Neuronal stem cell (in vitro differentiated cells): ENCODE measurements at places on chromosomes 2 and 18.

GRCh38 chr18:76455003-76455676, 39.9 kb downstream of the ZNF516 start:
- H3K36me3 ChIP-seq, result peaks cover 5% of the 10 kb centered on the region
- H3K27me3 ChIP-seq, result no peaks in the 10 kb centered on the region
- H3K4me1 ChIP-seq, result peaks cover 43% of the 10 kb centered on the region
- H3K27ac ChIP-seq, result peak overlapping the region; percentile 34
- DNase-seq, result no peak

GRCh38 chr2:124570872-124571271, 545.8 kb downstream of the CNTNAP5 start:
- no peak overlapping the region for H3K27ac ChIP-seq
- H3K4me1 ChIP-seq, result peaks cover 2% of the 10 kb centered on the region
- no peaks in the 10 kb centered on the region for H3K27me3 ChIP-seq
- H3K36me3 ChIP-seq, result no peaks in the 10 kb centered on the region
- DNase-seq, result no peak

DNA sequence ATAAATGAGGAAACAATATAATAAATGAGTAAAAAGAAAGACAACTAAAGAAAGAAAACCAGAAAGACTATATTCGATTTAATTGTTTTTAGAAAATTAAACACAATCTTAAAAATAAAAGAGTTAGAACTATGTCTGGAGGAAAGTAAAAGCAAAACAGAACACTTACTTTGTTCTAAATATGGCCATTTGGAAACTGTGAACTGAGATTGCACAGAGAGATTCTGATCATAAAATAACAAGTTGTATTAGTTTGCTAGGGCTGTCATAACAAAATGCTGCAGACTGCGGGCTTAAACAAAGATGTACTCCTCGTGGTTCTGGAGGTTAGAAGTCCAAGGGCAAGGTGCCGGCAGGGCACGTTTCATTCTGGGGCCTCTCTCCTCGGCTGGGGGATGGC, 128.1 kb upstream of the AQP4 start:
- H3K4me3 ChIP-seq, result no peak overlapping the region
- H3K36me3 ChIP-seq, result no peaks in the 10 kb centered on the region
- DNase-seq, result no peak
- H3K27me3 ChIP-seq, result no peaks in the 10 kb centered on the region

DNA sequence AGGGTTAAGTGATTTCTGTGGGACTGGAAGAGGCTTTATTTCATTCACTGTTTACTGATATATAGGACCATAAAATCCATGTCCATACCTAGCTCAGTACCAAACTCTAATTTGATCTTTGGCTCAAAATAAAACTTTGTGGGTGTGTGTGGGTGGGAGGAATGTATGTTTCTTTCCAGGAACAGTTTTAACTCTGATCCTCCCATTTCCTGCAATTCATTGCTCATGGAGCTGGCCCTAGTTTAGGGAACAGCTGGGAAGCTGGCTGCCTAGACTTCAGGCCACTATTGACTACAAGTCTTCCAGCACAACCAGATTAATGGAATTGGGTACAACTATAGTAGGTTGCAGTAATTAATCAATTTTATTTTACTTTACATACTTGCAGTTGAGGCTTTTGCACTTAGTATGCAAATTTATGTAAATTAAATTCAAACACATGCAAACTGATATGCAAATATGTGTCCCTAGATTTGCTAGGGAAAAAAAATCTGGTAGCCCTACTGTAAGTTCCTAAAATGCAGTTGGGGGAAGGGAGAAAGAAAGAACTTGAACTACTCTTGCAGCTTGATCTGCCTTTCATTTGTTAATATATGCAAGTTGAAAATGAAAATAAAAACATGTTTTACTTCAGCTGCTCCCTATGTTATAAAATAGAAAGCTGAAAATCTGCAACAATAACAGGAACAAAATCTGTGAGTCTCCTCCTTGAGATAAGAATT, 1070.3 kb upstream of the CELF4 start:
- H3K27me3 ChIP-seq, result no peaks in the 10 kb centered on the region
- no peaks in the 10 kb centered on the region for H3K4me1 ChIP-seq
- no peak overlapping the region for H3K27ac ChIP-seq
- H3K36me3 ChIP-seq, result no peaks in the 10 kb centered on the region
